AG04449 (cell line): ENCODE measurements at places on chromosomes 6 and 20.

GRCh38 chr6:79841577-79842375 is 105.6 kb downstream of the ELOVL4 start:
- no peak for DNase-seq

DNA sequence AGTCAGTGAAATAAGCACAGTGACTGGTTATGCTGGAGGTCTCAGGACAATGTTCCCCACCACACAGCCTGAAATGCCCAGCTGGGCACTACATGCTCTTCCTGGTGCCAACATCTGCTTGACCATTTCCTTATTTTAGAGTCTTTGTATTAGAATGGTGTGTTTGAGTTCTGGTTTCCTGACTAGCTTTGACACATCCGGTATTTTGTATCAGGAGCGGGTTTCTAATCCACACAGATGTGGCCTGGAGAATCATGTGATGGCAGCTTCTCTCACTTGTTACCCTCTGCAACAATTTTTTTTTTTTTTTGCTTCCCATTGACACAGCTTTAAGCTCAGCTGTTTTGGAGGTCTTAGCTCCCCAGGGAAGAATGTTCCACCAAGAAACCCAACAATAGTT is 164.5 kb upstream of the CST7 start:
- no peak for DNase-seq

DNA sequence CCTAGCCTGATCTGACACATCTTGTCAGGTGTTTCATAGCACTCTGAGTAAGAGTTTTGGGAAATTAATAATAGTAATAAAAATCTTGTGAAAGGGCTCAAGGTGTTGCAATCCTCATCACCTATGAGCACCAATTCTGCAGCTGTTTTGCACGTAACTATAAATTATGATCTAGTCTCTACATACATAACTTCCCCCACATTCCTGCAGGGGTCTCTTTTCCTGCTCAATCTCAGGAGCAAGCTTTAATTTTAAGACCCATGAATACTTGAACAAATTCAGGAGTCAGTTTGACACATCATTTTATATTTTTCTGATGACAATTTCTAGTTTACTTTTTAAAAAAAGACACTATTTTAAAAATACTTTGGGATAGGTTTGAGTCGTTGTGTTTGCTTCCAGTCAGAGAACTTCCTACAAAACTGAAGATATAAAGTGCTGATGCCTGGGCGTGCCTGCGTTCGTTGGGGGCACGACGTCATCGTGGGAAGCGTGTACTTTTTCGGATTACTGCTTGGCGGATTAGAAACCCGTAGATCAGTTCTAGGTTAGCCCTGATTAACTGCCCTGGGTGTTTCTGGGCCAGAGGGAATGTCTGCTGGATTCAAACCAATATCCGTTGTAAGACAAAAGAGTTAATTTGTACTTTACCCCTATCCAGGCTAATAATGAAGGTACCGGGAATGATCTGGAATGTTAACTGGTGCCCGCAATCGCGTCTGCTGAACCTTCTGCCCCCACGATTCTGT is 1.0 kb upstream of the E2F3 start:
- no peak for DNase-seq

DNA sequence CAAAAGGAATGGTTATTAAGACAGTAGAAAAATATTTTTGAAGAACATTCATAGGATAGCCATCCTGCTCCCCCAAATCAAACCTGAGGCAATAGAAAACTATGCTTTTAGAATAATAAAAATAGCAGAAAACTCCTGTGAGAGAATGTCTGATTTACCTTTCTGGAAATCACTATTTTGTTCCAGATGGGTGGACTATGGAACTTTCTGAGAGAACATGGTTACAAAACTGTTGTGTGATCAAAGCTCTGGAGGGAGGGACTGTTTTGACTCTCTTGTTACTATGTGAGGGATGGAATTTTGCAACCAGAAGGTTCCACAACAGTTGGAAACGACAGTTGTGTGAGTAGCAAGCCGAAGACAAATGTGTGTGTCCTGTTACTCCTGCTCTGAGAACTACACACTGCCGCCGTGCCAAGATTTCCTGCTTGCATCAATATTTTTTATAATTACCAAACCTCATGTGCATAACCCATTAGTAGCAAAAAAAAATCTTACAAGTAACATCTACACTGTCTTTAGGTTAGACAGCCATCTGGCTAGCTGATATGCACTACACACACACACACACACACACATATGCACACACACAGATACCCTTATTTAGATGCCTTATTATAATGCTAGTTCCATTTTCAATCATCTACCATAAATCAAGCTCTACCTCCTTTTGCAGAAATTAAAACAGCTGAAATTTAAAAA is 11.0 kb upstream of the HIVEP1 start:
- DNase-seq: no peak

DNA sequence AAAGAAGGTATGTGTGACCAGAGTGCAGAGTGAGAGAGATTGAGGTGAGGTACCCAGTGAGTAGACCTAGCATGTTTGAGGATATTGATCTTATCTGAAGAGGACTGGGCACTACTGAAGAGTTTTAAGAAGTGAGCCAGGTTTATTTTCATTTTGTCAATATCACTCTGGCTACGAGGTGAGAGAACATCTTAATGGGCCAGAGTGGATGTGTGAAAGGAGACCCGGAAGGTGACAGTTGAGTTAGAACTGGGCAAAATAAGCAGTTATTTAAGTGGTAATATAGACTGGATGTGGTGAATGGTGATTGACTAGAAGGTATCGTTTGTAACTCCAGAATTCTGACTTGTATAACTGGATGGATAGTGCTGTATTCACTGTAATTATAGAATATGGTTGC is 134.1 kb downstream of the QKI start:
- DNase-seq: no peak
